ENCODE measurements at places on chromosomes 4 and X.

- no peak for DNase-seq
Observed at GRCh38 chr4:13612569-13612968, 15.0 kb downstream of the BOD1L1 start.

- no peak for DNase-seq
Observed at GRCh38 chr4:74158466-74159142, 686 bp downstream of the MTHFD2L start.

GRCh38 chr4:91434631-91435030 is 869.1 kb upstream of the GRID2 start:
- DNase-seq: peak; percentile 58

DNA sequence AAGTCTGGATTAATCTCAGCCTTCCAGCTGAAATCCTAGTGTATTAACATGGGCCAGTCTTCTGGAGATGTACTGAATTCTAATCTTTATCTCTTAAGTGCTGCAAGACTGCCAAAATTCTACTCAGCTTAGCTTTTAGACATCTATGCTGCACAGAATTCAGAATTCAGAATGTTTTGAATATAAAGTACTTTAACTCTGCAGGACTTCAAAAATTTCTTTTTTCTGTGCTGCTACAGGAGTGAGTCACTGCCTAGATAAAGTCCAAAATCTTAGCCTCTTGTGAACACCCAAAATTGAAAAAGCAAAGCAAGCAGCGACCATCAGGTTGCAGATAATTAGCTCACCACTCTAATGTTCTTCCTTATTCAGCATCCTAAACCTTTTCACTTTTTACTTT is 1092.6 kb upstream of the PCDH10 start:
- DNase-seq: no peak

DNA sequence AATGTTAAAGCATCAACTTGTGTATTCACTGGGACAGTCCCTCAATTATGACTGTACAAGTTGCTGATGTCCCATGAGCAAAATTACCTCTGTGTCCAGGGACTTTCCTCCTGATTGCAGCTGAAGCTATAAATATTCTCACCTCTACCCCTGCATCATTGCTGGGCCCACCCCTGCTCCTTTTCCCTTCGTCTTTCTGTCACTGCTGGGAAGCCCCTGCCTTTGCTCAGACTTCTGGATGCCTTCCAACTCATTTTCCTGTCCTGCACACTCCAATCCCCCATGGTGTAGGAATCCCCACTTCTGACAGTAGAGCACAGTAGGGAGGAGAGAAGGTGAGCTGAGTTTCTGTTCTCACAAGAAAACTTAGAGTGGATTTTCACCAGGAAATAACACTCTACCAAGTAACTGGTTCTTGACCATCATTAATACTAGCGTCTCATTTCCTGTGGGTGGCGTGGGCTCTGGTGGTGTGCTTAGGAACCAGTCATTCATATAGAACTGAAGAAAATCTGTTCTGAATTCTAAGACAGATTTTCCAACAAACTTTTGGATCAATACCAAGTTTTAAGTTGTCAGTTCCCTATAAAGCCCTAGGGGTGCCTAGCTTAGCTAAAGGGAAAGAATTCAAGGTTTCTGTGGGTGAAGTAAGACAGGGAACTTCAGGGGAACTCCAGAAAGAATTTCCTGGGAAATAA is 136.2 kb upstream of the MED14 start:
- DNase-seq: peak; percentile 54

- DNase-seq: peak; percentile 30
Observed at GRCh38 chr4:153676984-153677383, 7.1 kb upstream of the TLR2 start.

GRCh38 chr4:10096201-10096977 is 20.2 kb downstream of the WDR1 start:
- peak; percentile 83 for DNase-seq

DNA sequence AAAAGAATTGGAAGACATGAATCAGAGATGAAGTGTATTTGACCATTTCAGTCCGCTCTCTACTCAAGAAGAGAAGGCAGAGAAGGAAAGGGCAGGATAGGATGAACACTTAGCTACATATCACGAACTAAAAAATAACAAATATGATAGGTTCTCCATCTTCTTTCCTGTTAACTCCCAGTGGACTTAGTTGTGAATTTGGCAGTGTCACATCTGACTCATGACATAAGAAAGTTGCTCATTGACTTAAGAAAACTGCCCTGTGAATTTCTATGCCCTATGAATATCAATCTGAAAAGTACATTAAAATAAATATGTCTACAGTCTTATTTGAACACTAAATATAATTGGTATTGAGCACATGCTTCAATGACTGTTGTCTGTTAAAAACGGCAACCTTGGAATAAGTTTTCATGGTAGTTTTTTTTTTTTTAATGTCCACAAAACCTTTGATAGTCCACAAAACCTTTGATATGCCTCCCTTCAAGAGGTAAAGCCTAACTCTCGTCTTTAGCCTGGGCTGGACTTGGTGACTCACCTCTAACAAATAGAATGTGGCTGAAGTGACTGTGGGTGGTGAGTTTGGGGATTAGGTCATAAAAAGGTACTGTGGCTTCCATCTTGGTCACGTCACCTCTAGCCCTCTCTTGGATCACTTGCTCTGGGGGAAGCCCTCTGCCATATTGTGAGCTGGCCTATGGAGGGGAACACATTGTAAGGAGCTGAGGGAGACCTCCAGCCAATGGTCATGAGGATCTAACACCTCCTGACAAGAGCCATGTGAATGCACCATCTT is 184.7 kb upstream of the S100G start:
- no peak for DNase-seq

DNA sequence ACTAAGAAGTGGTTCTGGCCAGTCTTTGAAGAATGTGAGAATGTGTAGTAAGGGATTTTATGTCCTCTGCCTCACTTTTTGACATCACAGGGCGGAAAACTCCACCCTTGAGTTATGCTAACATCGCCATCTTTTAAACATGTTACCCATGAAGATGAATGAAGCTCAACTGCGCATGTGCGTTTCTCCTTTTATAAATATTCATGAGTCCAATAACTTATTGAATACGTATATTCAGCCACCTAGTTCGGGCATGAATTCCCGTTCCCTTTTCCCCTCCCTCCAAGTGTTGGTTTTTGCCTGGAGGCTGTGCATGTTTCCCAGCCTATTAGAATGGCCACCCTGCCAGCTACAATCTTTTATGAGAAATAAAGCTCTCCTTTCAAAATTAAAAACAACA is 51.7 kb upstream of the STPG2 start:
- DNase-seq: no peak

GRCh38 chrX:52346174-52347165 is 22.4 kb upstream of the XAGE2 start:
- no peak for DNase-seq

GRCh38 chrX:97639526-97639925 is 755.8 kb downstream of the RPA4 start:
- no peak for DNase-seq

DNA sequence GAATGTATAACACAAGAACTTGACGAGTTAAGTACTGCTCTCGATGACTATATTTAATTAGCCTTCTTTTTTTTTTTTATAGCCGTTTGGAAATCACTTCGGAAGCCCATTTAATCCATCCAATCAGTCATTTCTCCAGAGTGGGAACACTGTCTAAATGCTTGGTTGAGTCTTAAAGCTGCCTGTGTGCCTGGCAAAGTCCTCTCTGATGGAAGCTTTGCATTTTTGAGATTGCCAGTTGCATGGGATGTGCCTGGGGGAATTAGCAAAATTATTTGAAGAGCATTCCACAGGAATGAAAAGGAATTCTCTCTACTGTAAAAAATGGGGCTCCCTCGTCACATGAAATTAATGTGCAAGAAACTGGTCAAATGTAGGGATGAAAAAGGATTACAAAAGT is 398.8 kb upstream of the RPS6KA3 start:
- DNase-seq: no peak

DNA sequence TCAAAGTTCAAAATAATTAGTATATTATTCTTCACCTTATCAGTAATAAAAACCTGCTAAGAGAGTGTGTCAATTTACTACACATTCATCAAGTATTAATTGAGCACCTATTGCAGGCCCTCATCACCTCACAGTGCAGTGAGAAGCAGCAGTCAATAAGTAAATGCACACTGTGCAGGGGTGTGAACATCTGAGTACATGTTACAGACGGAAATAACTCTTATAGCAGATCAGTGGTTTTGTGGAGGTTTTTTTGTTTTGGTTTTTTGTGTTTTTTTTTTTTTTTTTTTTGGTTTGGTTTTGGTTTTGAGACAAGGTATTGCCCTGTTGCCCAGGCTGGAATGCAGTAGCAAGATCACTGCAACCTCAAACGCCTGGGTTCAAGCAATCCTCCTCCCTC is 20.3 kb downstream of the KLF3 start:
- DNase-seq: no peak

DNA sequence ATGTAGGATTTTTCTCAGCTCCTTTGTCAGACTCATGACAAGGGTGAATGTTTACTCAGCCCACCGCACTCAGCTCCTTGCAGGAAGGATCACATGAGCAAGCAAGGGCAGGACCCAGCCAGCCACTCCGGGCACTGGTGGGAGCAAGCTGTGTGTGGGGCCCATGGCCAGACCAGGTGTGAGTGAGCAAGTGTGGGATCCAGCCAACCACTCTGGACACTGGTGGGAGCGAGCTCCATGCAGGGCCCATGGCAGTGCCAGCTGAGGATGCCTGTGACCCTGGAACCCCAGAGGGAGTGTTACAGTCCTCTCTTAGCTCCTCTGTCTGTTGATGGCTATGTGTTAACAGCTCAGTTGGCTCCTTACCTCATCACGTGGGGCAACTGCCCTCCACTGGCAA is 2750.6 kb downstream of the PCDH7 start:
- DNase-seq: no peak

DNA sequence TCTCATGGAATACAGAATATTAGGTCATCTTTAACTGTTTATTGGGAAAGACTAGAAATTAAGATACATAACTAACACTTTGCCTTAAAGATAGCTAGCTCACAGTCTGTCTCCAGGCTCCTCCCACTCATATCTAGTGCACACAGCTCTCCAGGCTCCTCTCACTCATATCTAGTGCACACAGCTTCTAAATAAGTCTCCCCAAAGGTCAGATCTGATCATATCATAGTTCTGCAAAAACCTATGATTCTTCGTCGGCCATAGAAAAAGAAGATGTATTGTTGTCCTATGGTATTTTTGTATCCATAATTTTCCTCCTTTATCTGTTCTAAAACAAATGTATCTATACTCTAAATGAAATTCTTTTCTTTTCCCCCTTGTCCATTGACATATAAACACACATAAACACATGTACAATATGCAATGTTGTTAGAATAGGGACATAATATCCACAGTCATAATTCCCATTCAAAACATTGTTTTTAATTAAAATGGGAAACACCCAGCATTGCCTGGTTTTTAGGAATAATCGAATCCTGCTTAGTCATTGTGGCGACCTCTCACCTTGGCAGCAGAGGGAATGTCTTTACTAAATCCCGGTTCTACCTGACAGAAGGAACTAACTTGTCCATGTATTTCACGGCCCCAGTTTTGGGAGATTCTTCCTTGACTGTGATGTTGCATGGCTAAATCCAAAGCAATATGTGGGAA is 1282.0 kb downstream of the PCDH7 start:
- no peak for DNase-seq

DNA sequence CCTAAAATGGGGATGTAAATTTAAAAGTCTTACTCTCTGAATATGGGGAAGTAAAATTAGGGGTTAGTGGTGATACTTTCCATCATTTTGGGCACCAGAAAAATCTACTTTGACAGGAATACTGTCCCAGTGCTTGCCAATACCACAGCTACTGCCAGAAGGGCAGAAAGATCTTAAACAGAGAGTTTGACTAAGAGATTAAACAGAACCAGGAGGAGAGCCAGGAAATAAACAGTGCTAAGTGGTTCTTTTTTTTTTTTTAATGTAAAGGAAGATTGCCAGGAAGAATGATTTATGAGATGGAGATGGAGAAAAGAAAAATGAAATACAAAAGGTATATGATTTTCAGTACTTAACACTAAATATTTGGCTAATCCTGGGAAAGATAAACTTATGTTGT is 126.8 kb downstream of the RTL3 start:
- DNase-seq: peak; percentile 28

DNA sequence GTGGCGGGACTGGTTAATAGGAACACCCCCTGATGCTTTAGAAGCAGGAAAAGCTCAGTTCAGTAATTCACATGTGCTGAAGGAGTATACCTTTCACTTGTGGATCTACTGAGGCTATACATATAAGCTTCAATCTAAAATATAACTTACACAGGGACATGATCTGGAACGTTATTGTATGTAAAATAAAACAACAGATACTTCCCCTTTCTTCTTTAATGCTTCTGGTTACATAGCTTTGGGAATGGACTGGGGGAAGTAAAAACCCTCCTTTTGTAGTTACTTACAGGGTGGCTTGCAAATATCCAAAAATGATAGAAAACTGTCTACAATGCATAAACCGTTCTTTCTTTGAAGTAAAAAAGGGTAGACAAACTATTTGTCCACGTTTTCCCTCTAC is 1.9 kb downstream of the FGG start:
- no peak for DNase-seq

DNA sequence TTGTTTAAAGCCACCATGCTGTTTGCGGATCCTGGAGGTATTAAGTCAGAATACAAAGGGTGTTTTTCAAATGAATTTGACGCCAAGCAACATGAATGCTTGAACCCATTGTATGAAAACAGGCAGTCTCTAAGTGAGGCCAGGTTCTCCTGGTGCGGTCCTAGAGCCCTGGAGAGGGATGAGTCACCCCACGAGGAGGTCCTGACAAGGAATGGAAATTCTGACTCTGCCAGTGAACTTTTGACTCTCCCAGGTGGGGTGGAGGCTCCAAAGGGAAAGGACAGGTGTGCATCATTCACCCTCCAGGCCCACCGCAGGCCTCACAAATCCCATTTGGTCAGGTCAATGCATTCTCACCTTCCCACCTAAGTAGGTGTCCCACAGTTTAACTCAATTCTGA is 1.5 kb downstream of the TRIM2 start:
- DNase-seq: peak; percentile 36

GRCh38 chr4:123023647-123024046 is 101.2 kb upstream of the NUDT6 start:
- DNase-seq: no peak

DNA sequence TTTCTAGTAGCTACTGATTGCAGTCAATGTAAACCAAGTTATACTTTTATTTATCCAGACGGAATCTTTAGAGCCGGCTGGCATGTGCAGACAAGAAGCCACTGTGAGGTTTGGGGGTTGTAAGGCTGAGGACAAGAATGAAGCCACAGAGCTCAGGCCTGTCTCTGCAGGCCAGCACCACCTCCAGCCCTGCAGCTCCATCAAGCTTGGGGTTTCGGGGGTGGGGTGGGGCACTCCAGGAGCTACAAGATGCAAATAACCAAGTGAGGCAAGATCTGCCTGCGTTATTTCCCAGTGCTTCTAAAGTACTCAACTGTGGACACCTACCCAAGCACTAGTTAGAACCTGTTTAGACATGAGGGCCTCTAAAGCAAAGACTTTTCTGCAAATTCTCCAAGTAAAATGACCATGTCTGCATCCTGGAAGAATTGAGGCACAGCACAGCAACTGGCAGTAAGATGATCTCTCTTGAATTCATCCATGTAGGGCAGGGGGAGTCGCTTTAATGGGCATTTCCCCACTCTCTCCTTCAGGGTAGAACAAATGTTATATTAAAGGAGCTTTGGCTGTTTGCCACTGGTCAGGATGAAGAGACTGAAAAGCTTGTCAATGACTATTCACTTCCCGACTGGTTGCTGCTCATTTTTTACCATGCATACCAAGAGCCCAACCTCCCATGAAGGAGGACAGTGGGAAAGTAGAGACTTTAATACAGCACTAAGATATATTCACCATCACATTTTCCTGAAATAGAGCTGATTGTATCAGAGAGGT is 222.5 kb downstream of the MGST2 start:
- no peak for DNase-seq
